Endothelial cell (in vitro differentiated cells): ENCODE measurements at places on chromosomes 6 and 20. TPM values are rescaled to one million over a fixed set of nuclear protein-coding genes. Genes with fewer than 3 reads are reported as not detected.

CAP2 gene
- 4.4 TPM for total RNA-seq

MLN gene
- not detected for total RNA-seq

LST1 gene
- 1.7 TPM for total RNA-seq

MUC21 gene
- total RNA-seq, result 0.10 TPM

HRH3 gene
- total RNA-seq, result not detected

- no peak overlapping the region for H3K4me3 ChIP-seq
- DNase-seq, result no peak
- no peaks in the 10 kb centered on the region for H3K27me3 ChIP-seq
- no peak overlapping the region for H3K27ac ChIP-seq
- H3K36me3 ChIP-seq, result peaks cover 37% of the 10 kb centered on the region
Measured at GRCh38 chr6:139037490-139037889, 8.9 kb downstream of the ABRACL start.

GRCh38 chr6:21186479-21187055, 407.0 kb upstream of the SOX4 start:
- H3K27ac ChIP-seq, result no peak overlapping the region
- no peaks in the 10 kb centered on the region for H3K27me3 ChIP-seq
- H3K4me3 ChIP-seq, result no peak overlapping the region
- DNase-seq, result no peak
